ENCODE measurements at places on chromosomes 13 and 19. TPM values are rescaled to one million over a fixed set of nuclear protein-coding genes. Genes with fewer than 3 reads are reported as not detected.

The ANGPTL4 gene
- 32.2 TPM for total RNA-seq

The CEBPA gene
- 0.07 TPM for total RNA-seq

The NLRP4 gene
- total RNA-seq: not detected

The NAPSA gene
- 0.36 TPM for total RNA-seq

The ATP4B gene
- not detected for total RNA-seq

The SLC10A2 gene
- total RNA-seq: not detected
